ENCODE measurements at places on chromosomes 7 and 10.

DNA sequence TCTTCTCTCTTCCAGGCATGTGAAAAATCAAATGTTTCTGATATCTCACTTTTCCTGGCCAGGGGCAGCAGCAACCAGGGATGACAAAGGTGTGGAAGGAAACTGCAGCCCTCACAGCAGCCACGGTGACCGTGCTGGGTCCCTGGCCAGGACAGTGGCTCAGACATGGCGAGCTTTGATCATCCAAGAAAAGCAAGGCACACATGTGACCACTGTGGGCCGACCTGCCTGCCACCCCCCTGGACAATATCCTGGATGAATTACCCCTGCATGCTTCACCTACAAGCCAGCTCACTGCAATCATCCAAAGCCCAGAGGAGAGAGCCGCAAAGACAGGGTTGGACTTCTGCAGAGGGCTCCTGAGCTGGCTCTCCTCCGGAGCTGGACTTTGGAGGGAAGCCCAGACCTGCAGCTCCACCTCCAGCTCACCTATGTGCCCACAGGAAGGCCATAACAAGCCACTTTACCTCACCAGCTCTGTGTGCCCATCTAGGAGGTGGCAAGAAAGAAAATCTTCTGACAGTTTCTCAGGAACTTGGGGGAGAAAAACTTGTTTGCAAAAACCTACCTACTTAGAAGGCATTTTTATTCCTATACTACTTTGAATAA, 2.7 kb downstream of the CHST15 start:
- DNase-seq: no peak

GRCh38 chr7:55484834-55485233, 87.5 kb downstream of the VOPP1 start:
- no peak for DNase-seq

DNA sequence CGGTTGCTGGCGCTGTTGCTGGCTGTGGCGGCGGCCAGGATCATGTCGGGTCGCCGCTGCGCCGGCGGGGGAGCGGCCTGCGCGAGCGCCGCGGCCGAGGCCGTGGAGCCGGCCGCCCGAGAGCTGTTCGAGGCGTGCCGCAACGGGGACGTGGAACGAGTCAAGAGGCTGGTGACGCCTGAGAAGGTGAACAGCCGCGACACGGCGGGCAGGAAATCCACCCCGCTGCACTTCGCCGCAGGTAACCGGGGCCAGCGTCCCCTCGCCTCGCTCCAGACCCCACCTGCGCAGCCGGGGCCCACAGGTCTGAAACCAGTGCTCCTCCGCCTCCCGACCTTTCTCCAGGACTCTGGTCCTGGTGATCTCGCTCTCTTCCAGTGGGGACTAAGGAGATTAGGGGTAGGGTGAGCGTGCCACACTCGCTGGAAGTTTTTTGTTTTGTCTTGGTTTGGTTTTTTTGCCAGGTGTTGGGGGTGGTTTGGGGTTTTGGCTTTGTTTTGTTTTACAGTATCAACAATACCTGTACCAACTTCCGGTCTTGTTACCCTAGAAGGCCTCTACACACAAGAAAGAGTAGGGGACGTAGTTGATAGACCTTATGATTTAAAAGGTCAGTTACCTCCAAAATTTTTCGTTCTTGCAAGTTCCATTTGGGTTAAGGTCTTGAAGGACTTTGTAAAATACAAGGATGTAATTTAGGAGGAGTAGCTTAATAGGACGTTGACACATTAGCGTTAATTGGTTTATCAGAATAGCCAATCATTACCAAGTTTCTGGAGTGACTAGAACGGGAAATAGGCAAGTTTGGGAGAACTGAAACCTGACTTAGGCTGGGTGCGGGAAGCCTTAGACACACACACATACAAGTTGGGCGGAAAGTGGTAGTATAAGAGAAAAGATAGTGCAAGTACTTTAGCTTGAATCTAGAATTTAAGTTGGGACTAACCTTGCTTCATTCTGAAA, 704 bp downstream of the TNKS2 start:
- DNase-seq: no peak

DNA sequence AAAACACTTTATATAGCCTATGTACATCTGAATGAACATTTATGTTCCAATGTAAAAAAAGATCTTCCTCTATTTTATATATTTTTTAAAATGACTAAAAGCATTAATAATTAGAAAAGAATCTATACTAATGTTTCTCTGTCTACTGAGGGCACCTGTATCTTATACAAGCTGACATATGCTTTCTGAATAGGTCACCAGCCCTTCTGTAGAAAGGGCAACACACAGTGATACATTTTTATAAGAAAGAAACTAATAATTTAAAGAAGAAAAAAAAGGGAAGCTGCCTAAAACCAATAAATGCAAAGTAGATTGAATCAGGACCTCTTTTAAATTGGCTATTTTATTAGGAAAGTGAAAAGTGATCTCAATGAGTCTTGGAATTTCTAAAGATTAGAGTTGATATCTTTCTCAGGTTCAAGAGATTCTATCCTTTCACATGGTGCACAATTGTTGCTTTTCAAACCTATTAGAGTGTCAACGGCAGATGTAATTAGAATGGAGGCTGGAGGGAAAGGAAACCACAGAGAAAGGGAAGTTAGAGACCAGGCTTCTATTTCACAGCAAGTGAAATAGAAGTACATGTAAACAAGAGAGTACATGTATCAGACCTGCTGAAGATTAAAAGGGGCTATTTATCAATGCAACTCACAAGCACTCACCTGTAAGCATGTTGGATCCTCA, 6.3 kb downstream of the MTPN start:
- no peak for DNase-seq

GRCh38 chr10:17430647-17431355, 23.6 kb downstream of the ST8SIA6 start:
- peak; percentile 57 for DNase-seq

DNA sequence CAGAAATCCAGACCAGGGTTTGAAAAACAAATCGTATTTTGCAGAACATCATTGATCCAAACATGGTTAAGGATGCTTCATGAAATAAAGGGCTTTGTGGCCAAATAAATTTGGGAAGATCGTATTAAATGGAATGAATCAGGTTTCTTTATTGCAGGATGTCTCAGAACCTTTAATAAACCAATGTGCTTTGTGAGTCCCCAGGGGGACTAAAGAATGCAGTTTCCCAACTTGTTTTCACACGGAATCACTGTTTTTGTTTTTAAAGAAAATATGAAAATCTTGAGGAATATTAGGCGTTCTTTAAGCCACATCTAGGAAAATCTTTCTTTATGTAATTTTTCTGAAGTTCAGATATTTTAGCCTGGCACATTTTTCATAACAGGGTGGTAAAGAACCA, 16.8 kb upstream of the CCDC172 start:
- no peak for DNase-seq

- no peak for DNase-seq
Measured at GRCh38 chr7:92691578-92691977, 101.4 kb upstream of the FAM133B start.

GRCh38 chr7:56028942-56029630, 22.2 kb downstream of the PSPH start:
- DNase-seq: no peak

GRCh38 chr10:70544431-70545340, 57.9 kb downstream of the PRF1 start:
- no peak for DNase-seq

DNA sequence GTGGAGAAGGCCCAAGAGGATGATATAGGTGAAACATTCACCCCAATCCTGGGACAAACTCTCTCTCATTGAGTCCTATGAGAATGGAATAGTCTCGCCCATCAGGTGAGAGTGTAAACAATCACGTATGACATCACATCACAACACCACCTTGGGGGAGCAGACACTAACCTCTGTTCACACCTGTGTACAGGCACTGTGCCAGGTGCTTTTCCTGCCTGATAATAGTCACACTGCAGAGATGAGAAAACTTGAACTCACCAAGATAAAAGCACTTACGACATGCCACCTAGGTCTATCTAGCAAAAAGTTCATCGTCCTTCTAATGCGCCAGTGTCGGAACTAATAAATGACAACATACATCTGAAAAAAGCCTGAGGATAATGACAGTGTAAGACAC, 187.8 kb downstream of the FAM107B start:
- DNase-seq: no peak

DNA sequence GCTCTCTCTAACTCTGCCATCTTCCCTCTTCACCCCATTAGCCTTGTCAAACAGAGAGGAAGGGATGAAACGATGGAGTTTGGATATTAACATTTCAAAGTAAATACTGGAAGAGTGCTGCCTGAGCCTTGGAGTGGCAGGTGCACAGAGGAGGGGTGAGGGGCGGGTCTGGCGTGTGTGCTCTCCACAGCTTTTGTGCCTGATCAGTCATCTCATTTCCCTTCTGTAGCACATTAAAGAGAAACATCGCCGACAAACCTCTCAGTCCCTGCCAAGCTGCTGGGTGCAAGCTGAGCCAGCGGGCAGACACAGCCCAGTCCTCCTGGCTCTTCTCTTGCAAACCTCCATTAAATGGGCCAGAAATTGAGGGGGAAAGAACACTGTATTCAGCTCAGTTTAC, 76.2 kb downstream of the SLIT1 start:
- peak; percentile 36 for DNase-seq

DNA sequence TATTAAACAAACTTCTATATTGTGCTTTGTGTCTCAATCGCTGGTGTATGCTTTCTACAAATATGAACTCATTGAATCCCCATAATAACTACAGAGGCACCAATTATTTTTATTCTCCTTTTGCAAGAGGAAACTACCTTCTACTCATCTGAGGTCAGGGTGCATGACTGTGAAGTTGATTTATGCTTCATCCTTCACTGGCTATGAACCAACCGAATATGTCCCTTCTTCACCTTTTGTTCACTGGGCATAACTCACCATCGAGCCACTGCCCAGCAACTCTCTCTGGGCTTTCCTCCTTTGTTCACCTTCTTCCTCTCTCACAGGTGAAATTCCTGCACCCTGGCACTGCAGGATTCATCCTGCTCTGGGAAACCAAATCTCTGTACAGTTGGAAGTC, 61.3 kb upstream of the PFKP start:
- DNase-seq: no peak

- no peak for DNase-seq
Measured at GRCh38 chr7:158854681-158855081, 1.7 kb upstream of the DYNC2I1 start.

DNA sequence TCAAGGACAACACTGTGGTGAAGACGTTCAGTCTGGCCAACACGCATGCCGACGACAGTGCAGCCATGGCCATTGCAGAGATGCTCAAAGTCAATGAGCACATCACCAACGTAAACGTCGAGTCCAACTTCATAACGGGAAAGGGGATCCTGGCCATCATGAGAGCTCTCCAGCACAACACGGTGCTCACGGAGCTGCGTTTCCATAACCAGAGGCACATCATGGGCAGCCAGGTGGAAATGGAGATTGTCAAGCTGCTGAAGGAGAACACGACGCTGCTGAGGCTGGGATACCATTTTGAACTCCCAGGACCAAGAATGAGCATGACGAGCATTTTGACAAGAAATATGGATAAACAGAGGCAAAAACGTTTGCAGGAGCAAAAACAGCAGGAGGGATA, 6.6 kb downstream of the LMOD2 start:
- DNase-seq: no peak

DNA sequence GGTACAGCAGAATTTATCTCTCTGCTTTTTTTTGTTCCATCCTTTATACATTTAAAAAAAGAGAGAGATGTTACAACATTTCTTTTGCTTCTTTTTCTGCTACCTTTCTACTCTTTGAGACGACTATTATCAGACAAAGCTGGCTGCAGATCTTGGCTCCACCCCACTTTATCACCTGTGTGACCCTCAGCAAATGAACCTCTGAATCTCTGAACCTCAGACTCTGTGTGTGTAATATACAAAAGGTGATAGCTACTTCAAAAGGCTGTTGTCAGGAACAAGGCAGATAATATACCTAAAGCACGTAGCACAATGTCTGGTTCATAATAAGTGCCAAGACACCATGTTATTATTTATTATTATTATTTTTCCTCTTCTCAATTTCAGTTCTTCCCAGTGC, 32.6 kb upstream of the UBE2D1 start:
- DNase-seq: no peak

DNA sequence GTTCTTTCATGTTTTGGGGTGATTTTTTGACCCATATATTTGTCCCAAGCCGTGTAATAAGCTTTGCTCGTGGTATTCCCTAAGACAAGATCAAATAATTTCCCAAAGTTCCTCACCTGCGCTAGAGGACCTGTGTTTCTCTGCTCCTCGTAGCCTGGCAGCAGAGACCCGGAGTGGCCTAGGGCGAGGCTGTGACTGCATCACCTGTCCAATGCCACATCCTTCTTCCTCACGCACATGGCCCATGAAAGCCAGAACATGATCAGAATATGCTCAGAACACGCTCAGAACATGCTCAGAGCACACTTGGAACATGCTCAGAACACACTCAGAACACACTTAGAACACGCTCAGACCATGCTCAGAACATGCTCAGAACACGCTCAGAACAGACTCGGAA, 23.8 kb downstream of the EN2 start:
- no peak for DNase-seq

DNA sequence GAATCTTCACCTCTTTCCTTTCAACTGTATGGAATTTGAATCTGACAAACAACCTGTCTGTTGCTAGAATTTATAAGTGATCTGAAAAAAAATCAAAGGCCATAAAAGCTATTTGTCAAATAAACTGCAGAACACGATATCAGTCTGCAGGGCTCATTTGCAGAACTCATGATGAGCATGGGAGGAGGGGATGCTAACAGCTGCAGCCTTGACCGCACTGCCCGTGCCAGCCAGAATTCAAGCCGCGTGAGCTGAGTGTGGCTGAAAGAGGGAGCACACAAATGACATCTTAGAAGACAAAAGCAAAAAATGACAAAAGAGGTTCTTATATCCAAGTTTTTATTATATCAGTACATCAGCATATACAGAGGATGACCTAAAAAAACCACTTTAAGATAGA, 15.7 kb downstream of the LRRTM3 start:
- DNase-seq: peak; percentile 14

- DNase-seq: no peak
Measured at GRCh38 chr7:110386006-110386405, 704.9 kb upstream of the LRRN3 start.

DNA sequence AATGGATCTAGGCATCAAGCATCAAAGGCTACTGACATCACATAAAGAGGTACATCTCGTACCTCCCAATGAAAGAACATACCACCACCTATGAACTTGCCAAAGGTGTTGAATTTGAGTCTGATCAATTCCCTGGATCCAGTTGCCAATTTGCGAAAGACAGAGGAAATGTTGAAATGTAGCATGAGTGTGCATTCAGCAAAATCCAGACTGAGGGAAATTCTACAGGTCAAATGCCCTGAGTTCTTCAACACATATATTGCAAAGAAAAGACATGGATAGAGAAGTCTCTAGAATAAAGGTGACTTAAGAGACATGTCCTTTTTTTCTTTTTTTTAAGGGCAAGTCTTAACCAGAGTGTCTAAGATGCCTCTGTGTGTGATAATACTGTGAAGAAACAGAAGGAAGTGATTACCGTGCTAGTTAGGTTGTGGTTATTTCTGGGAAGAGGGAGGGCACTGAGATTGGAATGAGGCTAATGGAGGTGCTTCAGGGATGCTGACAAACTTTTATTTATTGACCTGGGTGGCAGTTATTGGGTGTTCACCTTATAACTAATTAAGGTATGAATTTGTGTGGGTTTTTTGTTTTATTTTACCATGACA, 128.7 kb downstream of the SAMD9 start:
- DNase-seq: no peak

- DNase-seq: no peak
Measured at GRCh38 chr7:4144811-4145510, 537.1 kb upstream of the FOXK1 start.

- DNase-seq: no peak
Measured at GRCh38 chr7:156836443-156836842, 56.5 kb downstream of the LMBR1 start.

All from amygdala (tissue), 56 donors.